Hindlimb muscle (tissue), 1 donor: ENCODE measurements at places on chromosomes 4 and X.

GRCh38 chr4:129148892-129149291 lies 52.9 kb downstream of the C4orf33 start:
- no peak for DNase-seq

DNA sequence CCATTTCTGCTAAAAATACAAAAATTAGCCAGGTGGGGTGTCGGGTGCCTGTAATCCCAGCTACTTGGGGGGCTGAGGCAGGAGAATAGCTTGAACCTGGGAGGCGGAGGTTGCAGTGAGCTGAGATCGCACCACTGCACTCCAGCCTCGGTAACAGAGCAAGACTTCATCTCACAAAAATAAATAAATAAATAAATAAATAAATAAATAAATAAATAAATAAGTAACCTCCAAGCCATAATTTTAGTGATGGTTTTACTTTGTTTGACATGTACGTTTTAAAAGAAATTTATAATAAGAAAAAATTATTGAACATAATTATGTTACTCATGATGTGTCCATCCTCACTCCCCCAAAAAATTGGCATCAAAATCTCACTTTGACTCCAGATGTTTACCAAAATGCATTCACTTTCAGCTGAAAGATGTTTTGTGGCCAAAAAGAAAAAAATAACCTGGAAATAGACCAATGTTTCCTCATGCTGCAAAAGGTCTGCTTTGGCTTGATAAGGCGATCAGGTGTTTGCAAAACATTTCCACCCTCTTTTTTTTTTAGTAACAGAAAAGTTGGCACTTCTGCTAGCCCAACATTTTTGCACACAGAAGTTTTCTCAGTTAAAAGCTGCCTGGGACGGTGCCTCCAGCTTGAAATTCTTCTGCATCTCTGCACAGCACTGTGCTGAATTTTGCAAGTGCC lies 42.2 kb upstream of the DHRSX start:
- peak; percentile 34 for DNase-seq

GRCh38 chr4:6307891-6308290 lies 38.2 kb downstream of the WFS1 start:
- no peak for DNase-seq

GRCh38 chr4:83174844-83175414 lies 60.4 kb upstream of the PLAC8 start:
- DNase-seq = no peak
